ENCODE measurements at places on chromosomes 3 and 15.

GRCh38 chr3:176490357-176490756, 706.9 kb downstream of the TBL1XR1 start:
- no peak for DNase-seq

GRCh38 chr3:27507515-27508266, 23.5 kb upstream of the SLC4A7 start:
- no peak for DNase-seq

- no peak for DNase-seq
These were observed 138.8 kb downstream of the AKAP13 start for GRCh38 chr15:85518979-85519761.

- no peak for DNase-seq
These were observed 3.0 kb downstream of the MYEF2 start for GRCh38 chr15:48175126-48175525.

- no peak for DNase-seq
These were observed 9.0 kb upstream of the SLCO2A1 start for GRCh38 chr3:134038716-134039115.

- DNase-seq: no peak
These were observed 25.8 kb downstream of the SGO1 start for GRCh38 chr3:20160230-20160629.

DNA sequence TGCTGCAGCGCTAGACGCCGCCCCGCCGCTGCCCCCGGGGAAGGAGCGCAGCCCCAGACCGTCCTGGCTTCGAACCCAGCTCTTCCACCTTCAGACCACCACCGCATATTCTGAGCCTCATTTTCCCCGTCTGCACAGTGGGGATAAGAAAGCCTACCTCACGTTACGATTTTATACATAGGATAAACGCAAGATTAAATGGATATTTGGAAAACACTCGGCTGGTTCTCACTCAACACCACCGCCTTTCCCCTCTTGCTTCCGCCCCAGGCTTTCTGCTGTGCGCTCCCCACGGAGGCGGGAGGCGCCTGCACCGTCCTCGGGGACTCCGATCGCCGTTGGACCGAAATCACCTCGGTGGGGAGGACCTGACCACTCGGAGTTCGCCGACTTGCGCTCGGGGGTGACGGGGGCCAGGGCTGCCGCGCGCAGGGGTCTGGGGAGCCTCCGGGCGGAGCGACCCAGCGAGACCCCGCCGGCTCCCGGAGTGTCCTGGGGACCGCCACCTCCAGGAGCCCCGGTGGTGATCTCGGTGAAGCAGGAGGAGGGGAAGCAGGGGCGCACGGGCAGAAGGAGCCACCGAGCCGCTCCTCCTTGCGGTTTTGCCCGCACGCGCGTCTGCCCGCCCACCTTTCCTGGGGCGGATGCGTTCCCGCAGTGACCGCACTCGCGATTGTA, 4.0 kb downstream of the FBXL22 start:
- peak; percentile 42 for DNase-seq

GRCh38 chr15:25783607-25784540, 79.3 kb downstream of the ATP10A start:
- DNase-seq: peak; percentile 25

DNA sequence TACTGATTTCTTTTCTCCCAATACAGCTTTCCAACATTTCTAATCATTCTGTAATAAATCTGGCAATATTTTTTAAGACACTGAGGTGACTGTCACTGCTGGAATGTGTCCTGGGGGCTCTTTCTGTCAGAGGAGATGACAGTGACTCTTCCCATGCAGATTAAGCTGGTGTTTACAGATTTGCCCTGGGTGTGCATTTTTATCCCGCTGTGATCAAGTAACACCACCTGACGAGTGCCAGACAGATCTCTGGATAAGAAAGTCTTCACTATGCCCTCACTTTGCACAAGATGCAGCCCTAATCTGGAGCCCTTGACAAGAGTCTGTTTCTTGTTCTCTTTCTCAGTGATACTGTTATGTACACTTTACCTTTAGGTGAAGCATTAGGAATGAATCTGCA, 477.7 kb downstream of the ZIC1 start:
- no peak for DNase-seq

DNA sequence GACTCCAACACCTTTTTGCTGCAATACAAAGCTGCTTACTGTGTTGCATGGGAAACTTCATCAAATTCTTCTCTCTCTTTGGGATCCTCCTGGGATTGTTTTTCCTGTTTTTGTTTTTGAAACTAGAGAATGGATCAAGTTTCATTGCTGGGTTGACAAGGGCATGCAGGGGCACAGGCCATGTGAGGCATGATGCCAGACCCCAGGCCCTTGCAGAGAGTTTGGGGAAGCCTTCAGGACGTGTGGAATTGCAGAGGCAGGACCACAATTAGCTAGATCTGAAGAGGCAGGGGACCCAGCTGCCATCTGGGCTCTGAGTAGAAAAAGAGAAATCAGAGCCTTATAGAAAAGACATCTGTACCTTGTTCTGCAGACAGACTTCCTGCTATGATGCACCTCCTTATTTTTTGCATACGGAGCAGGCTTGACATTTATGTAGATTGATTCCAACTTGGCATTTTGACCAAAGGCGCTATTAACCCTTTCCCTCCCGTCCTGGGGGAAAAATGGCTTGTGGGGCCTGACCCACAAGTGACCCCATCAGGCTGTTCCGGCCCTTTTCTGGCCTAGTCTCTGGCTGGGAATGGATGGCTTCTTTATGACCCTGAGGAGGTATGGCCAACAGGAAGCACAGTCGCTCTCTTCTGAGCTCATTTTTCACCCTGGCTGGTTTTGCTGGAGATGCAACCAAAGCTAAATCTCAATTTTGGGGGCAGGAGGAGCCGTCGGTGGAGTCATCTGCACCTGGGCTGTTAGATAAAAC, 44.3 kb upstream of the CHRNB4 start:
- DNase-seq: no peak

GRCh38 chr3:168066882-168067281, 28.8 kb downstream of the GOLIM4 start:
- no peak for DNase-seq

DNA sequence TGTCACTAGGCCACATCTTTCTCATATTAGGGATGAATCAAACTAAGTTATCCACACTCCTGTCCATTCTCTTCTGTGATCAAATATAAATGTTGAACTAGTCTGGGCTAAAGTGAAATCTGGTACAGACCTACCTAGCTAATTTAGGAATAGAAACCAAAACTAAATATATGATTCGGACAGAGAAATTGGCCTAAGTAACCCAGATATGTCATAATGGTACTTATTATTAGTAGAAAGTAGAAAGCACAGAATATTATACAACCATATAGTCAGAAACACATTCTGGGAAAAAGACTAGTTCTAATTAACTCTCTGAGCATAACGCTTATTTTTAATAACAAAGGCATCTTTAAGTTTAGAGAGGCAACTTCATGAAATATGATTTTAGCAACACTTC, 389.0 kb downstream of the LSAMP start:
- no peak for DNase-seq

- no peak for DNase-seq
These were observed 190.2 kb downstream of the STAG1 start for GRCh38 chr3:136562026-136562425.

DNA sequence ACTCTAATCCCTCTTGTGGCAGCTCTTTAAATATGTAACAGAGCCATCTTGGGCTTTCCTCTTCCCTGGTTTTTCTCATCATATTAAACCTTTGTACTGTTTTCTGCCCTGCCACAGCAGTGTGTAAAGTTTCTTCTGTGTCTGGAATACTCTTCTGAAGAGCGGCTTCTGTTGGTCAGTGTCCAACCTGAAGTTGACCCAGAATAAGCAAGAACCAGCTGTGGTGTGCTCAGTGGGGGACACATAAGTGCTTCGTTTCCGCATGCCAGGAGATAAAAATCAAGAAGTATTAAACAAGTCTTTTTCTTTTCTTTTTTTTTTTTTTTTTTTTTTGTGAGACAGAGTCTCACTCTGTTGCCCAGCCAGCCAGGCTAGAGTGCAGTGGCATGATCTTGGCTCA, 173.2 kb upstream of the CHRM5 start:
- DNase-seq: no peak

DNA sequence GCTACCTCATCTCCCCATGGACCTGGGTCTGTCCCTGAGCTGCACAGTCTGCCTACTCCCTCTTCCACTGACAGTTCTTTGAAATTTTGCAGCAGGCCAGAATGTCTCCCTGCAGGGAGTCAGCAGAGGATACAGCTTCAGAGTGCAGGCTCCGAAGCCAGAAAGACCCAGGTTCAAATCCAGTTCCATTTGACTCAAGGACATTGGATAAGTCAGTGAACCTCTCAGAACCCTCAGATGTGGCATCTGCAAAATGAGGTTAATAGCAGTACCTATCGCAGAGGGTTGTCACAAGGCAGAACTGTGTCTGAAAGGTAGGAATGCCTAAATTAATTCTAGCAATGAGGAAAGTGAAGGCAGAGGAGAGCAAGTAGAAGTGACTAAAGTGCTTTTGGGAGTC, 244.4 kb upstream of the TRIM42 start:
- DNase-seq: no peak

GRCh38 chr3:63096248-63097058, 181.7 kb upstream of the SYNPR start:
- no peak for DNase-seq

DNA sequence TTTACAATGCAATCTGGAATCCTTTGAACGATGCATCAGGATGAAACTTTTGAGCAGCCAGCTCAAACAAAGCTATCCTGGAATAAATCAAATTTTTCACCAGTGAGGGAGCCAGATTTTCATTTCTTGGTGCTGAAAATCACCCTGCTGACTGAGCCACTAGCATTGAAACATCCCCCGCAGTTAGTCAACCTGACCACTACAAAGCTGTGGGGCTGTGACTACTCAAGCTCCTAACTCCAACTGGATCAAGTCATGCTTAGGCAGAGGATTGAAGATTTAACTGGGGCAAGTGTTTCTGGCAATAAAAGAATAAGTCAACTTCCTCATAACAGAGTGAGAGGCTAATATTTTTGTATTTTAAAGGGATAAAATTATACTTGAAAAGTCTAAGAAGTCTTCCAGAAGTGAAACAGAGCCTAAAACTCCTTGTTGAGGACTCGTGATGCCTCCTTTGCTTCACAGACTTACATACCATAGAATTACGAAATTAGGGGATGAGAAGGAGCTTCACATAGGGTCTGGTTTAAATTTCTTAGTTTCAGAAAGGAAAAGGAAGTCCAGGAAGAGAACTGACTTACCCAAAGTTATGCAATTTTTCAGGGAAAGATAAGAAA, 177.8 kb downstream of the SERPINI1 start:
- peak; percentile 4 for DNase-seq

DNA sequence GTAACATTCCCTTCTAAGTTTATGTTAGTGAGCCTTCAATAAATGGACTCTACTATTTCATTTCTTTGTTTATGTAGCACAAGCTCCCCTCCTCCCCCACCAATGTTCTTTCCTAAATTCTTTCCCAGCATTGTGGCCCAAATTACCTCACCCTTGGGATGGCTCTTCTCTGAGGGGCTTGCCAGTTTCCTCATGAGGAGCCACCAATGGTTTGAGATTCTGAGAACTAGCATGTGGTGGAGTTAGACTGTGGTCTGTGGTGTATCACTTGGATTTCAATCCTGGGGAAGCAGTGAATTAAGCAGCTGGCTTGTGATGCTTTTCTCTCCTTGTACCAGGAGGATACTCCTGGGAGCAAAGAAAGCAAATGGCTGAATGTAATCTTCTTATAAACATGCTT, 50.0 kb upstream of the NPHP3 start:
- DNase-seq: no peak

GRCh38 chr3:155069729-155070128, 10.4 kb upstream of the MME start:
- no peak for DNase-seq

- no peak for DNase-seq
These were observed 82.7 kb upstream of the LRIG1 start for GRCh38 chr3:66583424-66584040.

DNA sequence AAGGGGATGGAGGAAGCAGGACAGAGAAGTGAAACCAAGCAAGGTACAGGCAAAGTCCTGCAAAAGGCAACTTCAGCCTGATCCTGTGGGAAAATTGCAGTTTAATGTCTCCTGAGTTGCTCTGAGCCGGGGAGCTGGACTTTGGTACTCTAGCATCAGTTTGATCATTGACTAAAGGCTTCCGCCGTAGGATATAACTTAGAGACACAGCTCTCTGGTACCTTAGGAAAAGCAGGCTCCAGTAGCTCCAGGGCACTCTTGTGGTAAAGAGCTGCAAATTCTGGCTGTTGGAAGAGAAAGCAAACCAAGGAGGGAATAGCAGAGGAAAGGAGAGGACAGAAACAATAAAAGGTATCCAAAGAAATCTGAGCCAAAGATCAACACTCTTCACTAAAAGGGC, 521.1 kb downstream of the PLOD2 start:
- DNase-seq: no peak

GRCh38 chr15:98667521-98668179, 19.3 kb downstream of the IGF1R start:
- DNase-seq: no peak

DNA sequence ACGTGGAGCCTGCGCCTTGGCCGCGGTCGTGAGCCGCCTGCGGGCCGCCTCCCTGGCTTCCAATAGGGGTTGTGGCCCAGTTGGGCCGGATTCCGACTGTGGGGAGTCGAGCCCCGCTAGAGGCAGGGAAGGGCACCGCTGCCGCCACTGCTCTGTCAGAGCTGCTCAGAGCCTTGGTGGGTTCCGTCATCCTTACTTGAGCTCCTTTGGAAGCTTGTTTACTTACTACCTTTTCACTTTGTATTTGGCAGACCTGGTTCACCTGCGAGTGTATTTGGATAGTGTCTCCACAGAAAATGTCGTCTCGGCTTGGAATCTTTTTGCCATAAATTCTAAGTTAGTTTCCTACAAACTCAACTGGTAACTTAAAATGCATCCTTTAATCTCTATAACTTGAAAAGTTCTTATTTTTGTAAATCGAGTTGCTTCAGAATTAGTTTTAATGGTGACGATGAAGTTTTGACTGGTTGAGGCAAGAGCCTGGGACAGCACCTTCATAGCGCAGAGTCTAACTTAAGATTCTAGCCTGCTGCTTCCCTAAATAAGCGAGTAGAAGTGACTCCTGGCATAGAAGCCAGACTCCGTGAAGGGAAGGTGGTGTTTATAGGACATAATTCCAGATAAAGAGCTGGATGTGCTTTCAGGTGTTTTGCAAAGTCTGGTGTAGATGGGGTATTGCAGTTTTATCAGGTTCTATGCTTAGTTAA, 800 bp downstream of the DAG1 start:
- peak; percentile 34 for DNase-seq

GRCh38 chr3:52481819-52482521, 13.2 kb upstream of the STAB1 start:
- no peak for DNase-seq

DNA sequence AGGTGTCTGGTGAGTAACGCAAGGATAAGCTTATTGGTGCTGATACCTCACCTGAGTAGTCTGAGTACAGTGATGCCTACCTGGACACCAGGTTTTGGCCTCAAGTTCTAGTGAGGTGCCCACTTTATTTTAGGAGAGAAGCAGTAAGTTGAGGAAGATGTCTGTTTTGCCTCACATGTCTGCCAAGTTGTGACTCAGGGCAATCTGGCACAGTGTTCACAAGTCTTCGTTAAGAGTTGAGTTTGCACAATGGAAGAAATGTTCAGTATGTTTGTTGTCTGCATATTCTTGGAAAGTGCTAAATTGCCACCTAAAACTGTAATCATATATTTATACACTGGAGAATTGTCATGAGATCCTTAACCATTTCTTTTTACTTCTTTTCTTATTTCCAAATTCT, 122.2 kb downstream of the KCNH8 start:
- DNase-seq: no peak

- no peak for DNase-seq
These were observed 56.0 kb upstream of the HACD2 start for GRCh38 chr3:123640740-123641462.

All from hematopoietic multipotent progenitor cell treated with erythropoietin and hydrocortisone succinate and interleukin-3 and kit ligand, for 8 days (in vitro differentiated cells).